ENCODE measurements at places on chromosomes 1 and 21.

DNA sequence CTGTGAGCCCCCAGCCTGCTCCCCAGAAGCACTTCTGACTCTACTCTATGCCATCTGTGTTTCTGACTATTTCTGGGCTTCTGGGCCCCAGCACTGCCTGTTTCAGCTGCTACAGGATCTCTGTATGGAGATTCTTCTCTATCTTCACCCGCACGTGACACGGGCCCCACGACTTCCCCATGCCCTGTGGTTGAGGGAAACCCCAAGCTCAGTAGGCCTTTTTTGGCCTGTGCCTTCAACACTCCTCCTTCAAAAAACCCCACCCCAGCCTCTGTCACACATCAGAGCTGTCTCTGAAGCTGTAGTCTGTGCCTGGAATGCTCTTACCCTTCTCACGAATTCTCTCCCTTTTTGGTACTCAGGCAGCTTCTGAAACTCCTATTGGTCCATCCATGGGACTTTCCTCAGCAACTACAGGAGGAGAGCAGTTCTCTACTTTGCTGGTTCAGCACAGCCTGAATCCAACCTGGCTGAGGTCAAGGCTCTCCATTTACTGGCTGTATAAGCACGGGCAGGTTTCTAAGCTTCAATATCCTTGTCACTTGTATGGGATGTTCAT lies 2.0 kb upstream of the NID1 start:
- peaks cover 20% of the 10 kb centered on the region for H3K4me1 ChIP-seq
- H3K36me3 ChIP-seq: no peaks in the 10 kb centered on the region
- no peak overlapping the region for H3K4me3 ChIP-seq
- DNase-seq: peak; percentile 60
- H3K27me3 ChIP-seq: peaks cover 17% of the 10 kb centered on the region

DNA sequence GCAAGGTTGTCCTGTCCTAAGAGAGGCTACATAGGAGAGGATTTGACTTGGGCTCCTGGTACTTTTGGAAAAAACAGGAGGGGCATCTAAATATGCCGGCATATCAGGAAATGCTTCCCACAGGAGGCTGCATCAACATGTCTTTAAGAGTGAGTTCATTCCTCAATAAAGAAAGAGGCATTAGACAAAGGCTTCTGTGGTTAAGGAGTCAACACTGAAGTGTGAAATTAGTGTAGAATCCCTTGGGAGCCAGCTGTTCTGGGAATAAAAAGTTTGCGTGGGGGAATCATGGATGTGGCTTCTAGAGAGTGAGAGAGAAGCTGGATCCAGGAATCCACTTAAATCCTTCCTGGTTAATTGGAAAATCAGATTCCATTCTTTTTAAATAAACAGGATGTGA lies 69.5 kb downstream of the DNM3 start:
- H3K36me3 ChIP-seq: no peaks in the 10 kb centered on the region
- H3K4me3 ChIP-seq: no peak overlapping the region
- no peaks in the 10 kb centered on the region for H3K27me3 ChIP-seq
- no peaks in the 10 kb centered on the region for H3K4me1 ChIP-seq
- no peak overlapping the region for H3K27ac ChIP-seq
- no peak for DNase-seq

DNA sequence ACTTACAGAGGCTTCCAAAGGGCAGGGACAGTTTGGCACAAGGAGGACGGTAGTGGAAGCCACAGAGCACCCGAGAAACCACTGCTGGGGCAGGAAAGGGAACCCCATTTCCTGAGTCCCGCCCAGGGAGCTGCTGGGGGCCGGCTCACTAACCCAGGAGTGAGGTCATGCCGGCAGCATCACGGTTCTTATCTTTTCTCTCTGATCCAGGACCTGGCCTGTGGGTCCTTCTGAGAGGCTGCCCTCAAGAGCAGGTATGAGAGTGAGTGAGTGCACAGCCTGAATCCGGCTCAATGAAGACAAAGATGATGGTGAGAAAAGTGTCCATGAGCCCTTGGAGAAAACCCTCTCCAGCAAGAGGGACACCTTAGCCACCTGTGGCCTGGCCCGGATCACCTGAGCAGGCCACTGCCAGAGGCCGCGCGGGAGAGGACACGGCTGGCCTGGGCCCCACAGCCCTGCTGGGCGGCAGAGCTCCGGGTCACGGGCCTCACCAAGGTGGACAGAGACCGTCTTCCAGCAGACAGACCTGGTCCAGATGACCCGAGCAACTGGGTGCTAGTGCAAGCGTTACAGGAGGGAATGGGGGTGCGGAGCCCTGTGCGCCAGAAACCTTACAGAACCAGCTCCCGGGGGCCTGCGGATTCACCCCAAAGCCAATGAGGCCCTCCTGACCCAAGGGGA lies 94.9 kb downstream of the RIPK4 start:
- H3K27me3 ChIP-seq: no peaks in the 10 kb centered on the region
- H3K4me3 ChIP-seq: no peak overlapping the region
- H3K4me1 ChIP-seq: no peaks in the 10 kb centered on the region
- H3K27ac ChIP-seq: no peak overlapping the region
- no peak for DNase-seq

- H3K4me1 ChIP-seq: peaks cover 7% of the 10 kb centered on the region
- no peaks in the 10 kb centered on the region for H3K27me3 ChIP-seq
- no peak overlapping the region for H3K4me3 ChIP-seq
Measured at GRCh38 chr1:155253208-155253607, 2.1 kb downstream of the ENTREP3 start.

DNA sequence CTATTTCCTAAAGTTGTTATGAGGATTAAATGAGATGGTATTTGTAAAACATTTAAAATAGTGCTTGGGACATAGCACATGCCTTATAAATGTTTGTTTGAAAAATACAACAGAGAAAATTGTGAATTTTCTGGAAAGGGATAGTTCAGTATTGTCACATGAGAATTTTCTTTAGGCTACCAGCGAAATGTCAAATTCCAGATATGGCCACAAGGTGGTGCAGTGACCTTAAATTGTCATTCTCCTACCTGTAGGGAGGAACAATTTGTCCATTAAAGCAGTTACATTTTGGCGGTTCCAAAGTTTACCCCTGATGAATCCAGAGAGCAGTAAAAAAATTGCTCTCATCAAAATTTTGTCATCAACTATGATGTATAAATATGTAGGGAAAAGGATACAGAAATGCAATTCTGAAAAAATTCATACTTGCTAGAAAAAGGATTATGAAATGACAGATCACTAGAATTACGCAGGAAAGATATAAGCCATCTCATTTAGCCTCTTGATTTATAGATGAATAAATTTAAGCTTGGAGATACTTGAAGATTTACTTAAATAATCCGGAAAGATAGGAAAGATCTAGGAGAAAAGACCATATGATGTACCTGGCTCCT lies 50.2 kb upstream of the TSHB start:
- no peaks in the 10 kb centered on the region for H3K27me3 ChIP-seq
- DNase-seq: peak; percentile 58
- no peak overlapping the region for H3K27ac ChIP-seq
- no peaks in the 10 kb centered on the region for H3K4me1 ChIP-seq

DNA sequence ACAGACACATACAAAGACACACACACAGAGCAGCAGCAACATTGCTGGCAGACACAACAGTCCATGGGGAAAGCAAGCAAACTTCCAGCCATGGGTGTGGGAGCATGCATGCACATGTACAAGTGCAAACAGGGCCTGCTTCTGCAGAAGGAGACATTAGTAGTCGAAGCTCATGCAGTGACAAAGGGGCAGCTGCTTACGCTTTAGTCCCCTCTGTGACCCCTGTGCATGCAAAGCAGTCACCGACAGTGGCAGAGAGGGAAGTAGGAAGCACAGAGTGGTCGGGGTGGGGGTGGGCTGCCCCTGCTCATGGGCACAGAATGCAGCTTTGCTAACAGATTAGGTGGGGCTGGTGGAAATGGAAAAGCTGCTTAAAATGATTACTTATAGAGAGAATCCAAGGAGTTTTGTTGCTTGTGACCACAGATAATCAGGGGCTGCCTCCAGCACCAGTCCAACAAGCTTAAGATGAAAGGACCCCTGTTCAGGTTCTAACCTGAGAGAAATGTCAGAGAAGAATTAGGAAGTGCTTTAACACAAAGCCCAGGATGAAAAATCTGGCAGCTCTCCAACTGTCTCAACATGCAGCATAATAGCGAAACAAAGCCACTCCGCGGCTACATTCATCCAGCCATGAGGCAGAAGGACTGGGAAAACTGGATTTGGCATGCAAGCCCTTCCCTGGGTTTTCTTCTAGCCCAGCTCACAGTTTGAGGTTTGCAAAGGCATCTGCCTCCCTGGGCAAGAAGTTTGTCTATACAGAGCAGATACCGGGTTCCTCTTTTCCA lies 378.9 kb downstream of the KCNH1 start:
- no peaks in the 10 kb centered on the region for H3K4me1 ChIP-seq
- H3K27ac ChIP-seq: no peak overlapping the region
- no peak for DNase-seq

GRCh38 chr1:101039245-101039644 lies 13.7 kb upstream of the DPH5 start:
- no peak overlapping the region for H3K27ac ChIP-seq
- H3K4me1 ChIP-seq: peaks cover 9% of the 10 kb centered on the region

DNA sequence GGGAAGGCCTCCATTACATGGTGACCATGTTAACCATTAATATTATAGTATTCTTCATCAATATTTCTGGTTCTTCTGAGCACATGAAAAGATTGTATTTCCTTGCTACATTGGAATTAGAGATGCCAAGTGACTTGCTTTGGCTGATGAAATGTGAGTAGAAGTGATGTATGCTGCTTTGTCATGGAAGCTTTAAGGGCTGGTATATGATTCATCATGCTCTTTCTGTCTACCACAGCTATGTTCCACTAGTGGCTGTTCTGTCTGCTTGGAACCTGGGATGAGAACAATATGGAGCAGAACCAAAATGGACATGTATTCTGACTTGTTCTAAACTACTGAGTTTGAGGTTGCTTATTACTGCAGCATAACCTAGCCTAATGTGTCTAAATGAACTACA lies 163.3 kb downstream of the TM2D1 start:
- H3K27ac ChIP-seq: no peak overlapping the region
- no peak for DNase-seq
- H3K36me3 ChIP-seq: no peaks in the 10 kb centered on the region
- no peaks in the 10 kb centered on the region for H3K4me1 ChIP-seq

- H3K27ac ChIP-seq: no peak overlapping the region
- peaks cover 5% of the 10 kb centered on the region for H3K4me1 ChIP-seq
- no peak for DNase-seq
Measured at GRCh38 chr21:42254651-42255601, 36.0 kb downstream of the ABCG1 start.
